ENCODE measurements at places on chromosomes 7 and 10.

GRCh38 chr7:16412274-16413254 is 8.8 kb downstream of the CRPPA start:
- no peak for DNase-seq

GRCh38 chr7:105765846-105766245 is 110.6 kb downstream of the ATXN7L1 start:
- DNase-seq, result no peak

DNA sequence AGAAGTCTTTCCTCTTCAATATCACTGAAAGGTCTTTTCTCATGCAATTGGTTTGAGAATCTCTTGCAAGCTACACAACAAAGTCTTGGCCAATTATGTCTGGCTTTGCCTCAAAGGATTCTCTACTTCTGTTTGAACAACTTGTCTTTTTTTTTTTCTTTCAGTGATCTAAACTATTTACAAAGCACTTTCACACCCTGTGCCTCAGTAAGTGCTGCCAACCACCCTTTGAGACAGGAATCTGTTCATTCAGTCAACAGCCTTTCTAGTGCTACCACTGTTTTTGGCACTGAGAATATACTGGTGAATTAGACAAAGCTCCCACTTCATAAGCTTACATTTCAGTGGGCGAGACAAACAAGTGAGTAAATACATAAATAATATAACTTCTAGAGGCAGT is 26.9 kb upstream of the SDK1 start:
- DNase-seq, result no peak

DNA sequence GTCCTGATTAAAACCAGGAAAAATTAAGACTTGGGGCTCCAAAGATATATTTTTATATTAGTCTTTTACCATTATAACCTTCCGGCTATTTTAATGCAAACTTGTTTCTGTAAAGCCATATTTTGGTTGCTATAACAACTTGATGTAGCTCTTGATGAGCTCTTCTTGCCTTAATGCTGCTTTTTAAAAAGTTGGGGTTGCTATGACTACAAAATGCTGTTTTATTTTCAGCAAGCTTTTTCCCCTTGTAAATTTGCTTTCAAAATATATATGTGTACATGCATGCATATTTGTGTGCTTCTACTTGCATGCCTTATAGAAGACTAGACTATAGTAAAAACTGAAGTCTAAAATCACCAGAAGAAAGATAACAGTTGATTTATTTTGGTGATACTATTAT is 99.7 kb downstream of the CSTF2T start:
- DNase-seq, result no peak

GRCh38 chr10:58003945-58004344 is 263.7 kb downstream of the IPMK start:
- DNase-seq, result no peak

All from T-helper 22 cell (primary cell).